ENCODE measurements at places on chromosomes 4 and X. TPM values are rescaled to one million over a fixed set of nuclear protein-coding genes. Genes with fewer than 3 reads are reported as not detected.
A peak's percentile ranks its signal among the peaks of the same experiment; 100 is the strongest.

Gene GASK1B
- total RNA-seq, result not detected

Gene PCDH11X
- total RNA-seq, result not detected

Gene USP27X
- total RNA-seq, result 2.1 TPM

Gene UGT2B11
- total RNA-seq, result not detected

Gene FRAS1
- not detected for total RNA-seq

Gene ARMCX4
- 0.96 TPM for total RNA-seq

Gene TLR1
- total RNA-seq, result 21.0 TPM

Gene GPR82
- not detected for total RNA-seq

Gene SORCS2
- not detected for total RNA-seq

Gene MAGEE1
- 5.0 TPM for total RNA-seq

Gene ASB11
- not detected for total RNA-seq

DNA sequence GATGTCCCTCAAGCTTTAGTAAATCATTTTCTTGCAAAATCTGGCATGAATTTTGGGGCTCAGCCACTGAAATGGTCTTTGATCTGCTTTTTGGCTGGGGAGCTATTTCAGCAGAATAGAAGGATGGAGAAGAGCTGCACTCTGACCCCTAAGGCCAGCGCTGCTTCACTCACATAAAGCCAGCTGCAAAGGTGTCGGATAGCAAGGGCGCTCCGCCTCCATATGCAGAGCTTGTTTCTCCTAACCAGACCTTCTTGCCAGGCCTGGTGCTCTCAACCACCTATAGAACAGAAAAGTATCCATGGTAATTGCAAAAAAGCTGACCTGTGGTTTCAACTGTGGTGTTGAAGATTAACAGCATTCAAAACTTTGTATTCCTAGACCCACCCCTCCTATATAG lies 24.1 kb upstream of the COQ2 start:
- no peak for DNase-seq
- H3K36me3 ChIP-seq, result peaks cover 45% of the 10 kb centered on the region
- no peak overlapping the region for H3K4me3 ChIP-seq
- H3K27me3 ChIP-seq, result no peaks in the 10 kb centered on the region

DNA sequence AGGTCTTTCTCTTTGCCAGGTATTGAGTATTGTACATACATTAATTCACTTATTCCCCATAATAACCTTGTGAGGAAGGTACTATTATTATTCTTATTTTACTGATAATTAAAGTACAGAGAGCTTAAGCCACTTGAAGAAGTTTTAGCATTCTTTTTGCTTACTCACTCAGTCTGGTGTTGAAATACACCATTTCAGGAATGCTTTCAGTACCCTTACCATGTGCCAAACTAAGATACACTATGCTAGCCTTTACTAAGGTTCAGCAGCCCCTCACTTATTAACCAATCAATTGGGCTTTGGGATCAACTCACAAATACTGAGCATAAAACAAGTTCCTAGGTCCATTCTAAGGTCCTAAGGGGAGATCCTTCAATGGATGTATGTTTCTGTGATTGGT lies 179.0 kb upstream of the FGF13 start:
- no peaks in the 10 kb centered on the region for H3K4me1 ChIP-seq
- no peaks in the 10 kb centered on the region for H3K27me3 ChIP-seq
- no peaks in the 10 kb centered on the region for H3K36me3 ChIP-seq
- H3K4me3 ChIP-seq, result no peak overlapping the region

DNA sequence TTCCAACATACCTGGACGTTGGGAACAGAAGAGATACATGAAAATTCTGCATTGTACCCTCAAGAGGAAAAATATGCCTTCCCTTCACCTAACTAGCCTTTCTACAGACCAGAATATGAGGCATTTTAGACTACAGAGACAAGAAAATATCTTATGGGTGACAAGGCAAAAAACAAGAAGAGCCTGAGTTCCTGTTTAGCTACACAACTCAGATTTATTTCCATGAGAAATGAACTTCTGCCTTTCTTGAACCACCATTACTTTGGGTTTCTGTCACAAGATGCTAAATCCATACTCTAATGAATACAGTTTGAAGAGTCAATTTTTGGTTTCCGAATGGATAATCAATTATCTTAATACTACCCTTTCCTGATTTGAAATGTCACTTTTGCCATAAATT lies 18.7 kb downstream of the RCHY1 start:
- DNase-seq, result no peak
- no peak overlapping the region for H3K27ac ChIP-seq
- no peaks in the 10 kb centered on the region for H3K27me3 ChIP-seq
- H3K36me3 ChIP-seq, result peaks cover 48% of the 10 kb centered on the region

DNA sequence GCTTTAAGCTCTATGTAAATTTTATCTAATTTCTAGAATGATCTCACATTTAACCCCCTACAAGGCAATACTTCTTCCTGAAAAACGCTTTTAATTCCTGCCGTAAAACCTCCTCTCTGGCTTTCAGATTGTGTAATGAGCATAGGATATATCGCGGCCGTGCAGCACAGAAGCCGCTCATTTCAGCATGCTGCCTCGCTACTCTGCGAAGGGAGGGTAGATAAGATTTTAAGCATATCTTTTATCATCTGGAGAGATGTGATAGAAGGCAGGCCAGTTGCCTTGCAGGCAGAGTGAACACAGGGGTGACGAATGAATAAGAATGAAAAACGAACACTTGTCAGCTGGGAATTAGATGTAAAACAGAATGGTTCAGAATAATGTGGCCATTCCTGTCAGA lies 265.5 kb downstream of the UNC5C start:
- no peaks in the 10 kb centered on the region for H3K36me3 ChIP-seq
- no peak overlapping the region for H3K4me3 ChIP-seq
- no peaks in the 10 kb centered on the region for H3K27me3 ChIP-seq
- H3K4me1 ChIP-seq, result no peaks in the 10 kb centered on the region
- DNase-seq, result no peak
- H3K27ac ChIP-seq, result no peak overlapping the region

DNA sequence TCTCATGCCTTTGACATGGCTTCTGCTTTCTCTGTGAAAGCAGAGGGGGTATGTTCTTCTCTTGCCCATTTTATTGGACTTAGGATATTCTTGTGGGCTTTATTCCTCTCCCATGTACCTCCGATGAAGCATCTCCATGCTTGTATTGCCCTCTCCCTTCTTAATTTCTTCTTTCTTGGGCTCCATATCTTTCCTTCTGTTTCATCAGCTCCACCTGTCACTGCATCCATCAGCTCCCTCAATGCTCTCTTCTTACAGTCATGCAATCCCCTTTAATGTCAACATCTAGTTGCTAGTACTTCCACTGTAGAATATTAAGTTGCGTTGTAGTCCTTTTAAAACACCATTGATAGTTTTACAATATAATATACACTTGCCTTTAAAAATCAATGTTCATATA lies 257.6 kb downstream of the GPAT3 start:
- no peak overlapping the region for H3K27ac ChIP-seq
- no peaks in the 10 kb centered on the region for H3K4me1 ChIP-seq
- H3K36me3 ChIP-seq, result no peaks in the 10 kb centered on the region
- H3K4me3 ChIP-seq, result no peak overlapping the region
- peaks cover 4% of the 10 kb centered on the region for H3K27me3 ChIP-seq

GRCh38 chrX:22118161-22118830 lies 86.2 kb downstream of the PHEX start:
- no peak overlapping the region for H3K27ac ChIP-seq
- H3K36me3 ChIP-seq, result no peaks in the 10 kb centered on the region
- no peak overlapping the region for H3K4me3 ChIP-seq
- DNase-seq, result no peak

DNA sequence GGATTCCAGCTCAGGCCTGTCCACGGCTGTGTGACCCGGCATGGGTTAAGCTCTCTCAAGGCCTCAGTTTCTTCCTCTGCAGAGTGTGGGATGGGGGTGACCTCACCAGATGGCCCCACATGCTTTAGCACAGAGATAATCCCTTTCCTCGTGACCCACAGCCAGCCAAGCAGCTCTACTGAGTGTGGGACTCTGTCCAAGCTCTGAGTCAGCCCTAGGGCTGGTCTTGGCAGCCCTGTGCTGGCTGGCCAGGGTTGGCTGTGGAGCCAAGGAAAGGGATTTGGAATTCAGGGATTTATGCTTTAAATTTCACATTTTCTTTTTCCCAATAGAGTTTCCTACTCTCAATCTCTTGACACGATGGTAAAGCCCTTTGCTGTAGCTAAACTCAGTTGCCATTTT lies 19.7 kb upstream of the SPON2 start:
- H3K27me3 ChIP-seq, result no peaks in the 10 kb centered on the region

DNA sequence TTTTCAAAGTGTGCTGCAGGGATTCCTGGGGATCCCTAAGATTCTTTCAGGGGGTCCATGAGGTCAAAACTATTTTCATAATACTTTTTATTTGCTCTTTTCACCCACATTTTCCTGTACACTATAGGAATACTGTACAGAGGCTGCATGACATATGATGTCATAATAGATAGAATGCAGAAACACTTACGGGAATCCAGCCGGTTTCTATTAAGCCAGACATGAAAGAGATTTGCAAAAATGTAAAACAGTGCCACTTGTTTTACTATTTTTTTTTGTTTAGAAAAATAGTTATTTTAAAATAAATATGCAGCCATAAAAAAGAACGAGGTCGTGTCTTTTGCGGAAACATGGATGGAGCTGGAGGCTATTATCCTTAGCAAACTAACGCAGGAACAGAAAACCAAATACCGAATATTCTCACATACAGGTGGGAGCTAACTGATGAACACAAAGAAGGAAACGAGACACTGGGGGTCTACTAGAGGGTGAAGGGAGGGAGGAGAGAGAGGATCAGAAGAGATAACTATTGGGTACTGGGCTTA lies 5.0 kb downstream of the ZFX start:
- H3K4me1 ChIP-seq, result peaks cover 54% of the 10 kb centered on the region
- no peak for DNase-seq
- peak overlapping the region; percentile 77 for H3K27ac ChIP-seq
- H3K36me3 ChIP-seq, result peaks cover 46% of the 10 kb centered on the region
- H3K27me3 ChIP-seq, result no peaks in the 10 kb centered on the region
- H3K4me3 ChIP-seq, result no peak overlapping the region

DNA sequence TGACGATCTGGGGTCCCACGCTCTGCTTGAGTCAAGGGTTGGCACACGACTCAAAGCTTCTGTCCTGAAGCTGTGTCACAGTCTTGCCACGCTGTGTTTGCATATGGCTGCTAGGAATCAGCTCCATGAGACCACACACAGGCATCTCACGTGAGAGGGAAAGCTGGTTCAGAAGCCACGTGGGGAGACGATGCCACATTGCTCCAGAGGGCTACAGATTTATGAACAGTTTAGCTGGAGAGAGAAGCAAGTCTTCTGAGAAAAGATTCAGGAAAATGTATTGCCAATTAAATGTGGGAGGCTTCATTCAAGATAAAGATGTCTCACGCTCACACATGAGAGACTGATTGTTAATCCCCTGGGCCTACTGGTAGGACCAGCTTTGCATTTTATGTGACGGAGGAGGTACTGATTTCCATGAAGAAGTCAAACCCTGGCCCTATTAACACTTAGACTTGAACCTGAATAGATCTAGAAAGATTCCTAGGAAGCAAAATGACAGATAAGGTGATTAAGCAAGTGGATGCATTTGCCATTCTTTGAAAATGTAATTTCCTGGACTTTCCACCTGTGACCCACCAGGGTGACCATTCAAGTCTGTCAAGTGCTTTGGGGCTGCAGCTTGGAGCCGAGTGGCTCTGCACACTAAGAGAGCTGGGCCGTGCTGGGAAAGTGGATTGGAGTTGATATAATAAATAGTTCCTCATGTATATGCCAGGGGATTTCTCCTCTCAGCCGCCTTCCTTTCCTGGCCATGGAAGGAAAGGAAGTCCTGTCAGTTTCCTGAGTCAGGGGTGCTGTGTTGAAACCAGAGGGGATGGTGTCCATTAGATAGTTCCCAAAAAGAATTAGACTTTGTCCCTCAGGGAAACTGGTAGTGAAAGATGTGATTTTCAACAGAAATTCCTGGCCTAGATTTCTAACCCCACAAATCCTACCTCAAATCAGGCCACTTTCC lies 29.0 kb downstream of the ENPP6 start:
- H3K36me3 ChIP-seq, result no peaks in the 10 kb centered on the region
- H3K4me3 ChIP-seq, result no peak overlapping the region
- H3K27ac ChIP-seq, result no peak overlapping the region
- no peaks in the 10 kb centered on the region for H3K4me1 ChIP-seq
- no peak for DNase-seq
- H3K27me3 ChIP-seq, result peaks cover 8% of the 10 kb centered on the region

DNA sequence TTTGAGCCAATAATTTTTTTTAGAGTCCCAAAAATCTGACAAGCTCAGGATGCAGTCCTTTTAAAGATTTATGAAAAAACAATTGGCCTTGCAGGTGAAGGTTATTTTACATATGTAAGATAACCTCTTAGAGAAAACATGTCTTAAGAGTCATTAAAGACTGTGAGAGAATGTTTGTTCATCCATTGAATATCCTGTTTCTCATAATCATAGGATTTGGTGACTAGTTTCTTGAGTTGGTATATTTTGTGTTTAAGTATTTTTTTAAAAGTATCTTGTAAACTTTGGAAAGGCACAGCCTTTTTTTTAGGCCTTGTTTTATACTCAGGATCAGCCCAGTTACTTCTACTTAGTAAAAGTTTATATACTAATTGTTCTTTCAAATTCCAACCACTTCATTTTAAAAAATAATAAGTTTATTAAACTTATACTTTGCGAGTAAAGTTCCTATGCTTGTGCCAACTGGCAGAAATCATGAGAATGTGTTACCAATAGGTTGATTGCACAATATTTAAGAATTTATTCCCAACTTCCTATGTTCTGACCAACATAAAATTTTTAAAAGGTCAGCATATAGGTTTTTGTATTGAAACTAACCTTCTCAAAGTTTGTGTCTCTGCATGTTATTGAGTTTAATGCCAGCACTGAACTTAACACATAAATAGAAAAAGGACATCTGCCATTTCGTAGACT lies 40.0 kb upstream of the ARSJ start:
- no peak for DNase-seq
- no peaks in the 10 kb centered on the region for H3K4me1 ChIP-seq
- H3K4me3 ChIP-seq, result no peak overlapping the region
- H3K36me3 ChIP-seq, result no peaks in the 10 kb centered on the region
- no peaks in the 10 kb centered on the region for H3K27me3 ChIP-seq
- H3K27ac ChIP-seq, result no peak overlapping the region

DNA sequence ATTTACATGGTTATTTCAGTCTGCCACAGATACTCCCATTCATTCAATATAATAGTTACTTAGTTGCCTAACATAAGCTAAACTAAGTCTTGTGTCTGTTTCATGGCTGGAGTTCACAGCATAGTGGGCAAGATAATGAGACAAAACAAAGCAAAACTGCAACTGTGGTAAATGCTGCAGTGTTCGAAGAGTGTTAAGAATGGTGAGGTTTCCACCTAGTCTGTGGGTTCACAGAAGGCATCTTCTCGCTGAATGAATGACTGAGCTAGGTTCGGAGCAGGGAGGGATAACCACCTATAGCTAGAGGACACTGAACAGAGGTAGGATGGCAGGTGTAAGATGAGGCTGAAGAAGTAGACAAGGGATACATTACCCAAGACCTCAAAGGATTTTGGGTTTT lies 171.0 kb downstream of the FBXW7 start:
- no peaks in the 10 kb centered on the region for H3K27me3 ChIP-seq
- H3K36me3 ChIP-seq, result peaks cover 25% of the 10 kb centered on the region
- peaks cover 2% of the 10 kb centered on the region for H3K4me1 ChIP-seq
- no peak overlapping the region for H3K27ac ChIP-seq
- H3K4me3 ChIP-seq, result no peak overlapping the region

GRCh38 chr4:5843573-5844530 lies 49.0 kb downstream of the CRMP1 start:
- no peak for DNase-seq
- no peaks in the 10 kb centered on the region for H3K36me3 ChIP-seq
- H3K27me3 ChIP-seq, result peaks cover 7% of the 10 kb centered on the region
- no peak overlapping the region for H3K27ac ChIP-seq
- no peak overlapping the region for H3K4me3 ChIP-seq

- H3K4me3 ChIP-seq, result no peak overlapping the region
- H3K36me3 ChIP-seq, result no peaks in the 10 kb centered on the region
- H3K4me1 ChIP-seq, result no peaks in the 10 kb centered on the region
- H3K27ac ChIP-seq, result no peak overlapping the region
Measured at GRCh38 chr4:10380735-10381134, 76.5 kb downstream of the ZNF518B start.

Measured in activated CD4-positive, alpha-beta T cell treated with anti-CD3 and anti-CD28 coated beads, Interleukin-2, amount 10 ng/mL, durations not matched to agents 7 days and 5 days (primary cell).